ENCODE measurements at places on chromosomes 12 and 14. TPM values are rescaled to one million over a fixed set of nuclear protein-coding genes. Genes with fewer than 3 reads are reported as not detected.

Gene GPR68
- 1.7 TPM for total RNA-seq

DNA sequence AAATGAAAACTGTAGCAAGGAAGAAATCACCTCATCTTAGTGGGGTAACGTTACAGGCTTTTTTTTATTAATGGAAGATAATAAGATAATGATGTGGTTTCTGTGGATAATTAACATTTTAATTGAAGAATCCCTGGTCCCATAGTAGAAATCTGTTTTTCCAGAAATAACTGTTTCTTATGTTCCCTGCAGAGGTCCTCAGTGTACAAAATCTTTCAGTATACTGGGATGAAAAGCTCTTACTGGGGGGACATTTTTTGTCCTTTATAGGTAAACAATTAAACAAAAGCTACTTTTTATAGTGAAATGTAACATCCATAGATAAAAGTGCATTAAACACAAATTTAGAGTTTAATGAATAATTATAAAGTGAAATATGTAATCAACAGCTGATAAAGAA lies 312.2 kb downstream of the ATXN7L3B start:
- H3K4me3 ChIP-seq, result no peak overlapping the region
- no peak for DNase-seq
- no peaks in the 10 kb centered on the region for H3K4me1 ChIP-seq
- H3K36me3 ChIP-seq, result no peaks in the 10 kb centered on the region
- no peak overlapping the region for H3K27ac ChIP-seq

Gene C12orf54
- not detected for total RNA-seq

Gene ANKLE2
- 57.3 TPM for total RNA-seq

DNA sequence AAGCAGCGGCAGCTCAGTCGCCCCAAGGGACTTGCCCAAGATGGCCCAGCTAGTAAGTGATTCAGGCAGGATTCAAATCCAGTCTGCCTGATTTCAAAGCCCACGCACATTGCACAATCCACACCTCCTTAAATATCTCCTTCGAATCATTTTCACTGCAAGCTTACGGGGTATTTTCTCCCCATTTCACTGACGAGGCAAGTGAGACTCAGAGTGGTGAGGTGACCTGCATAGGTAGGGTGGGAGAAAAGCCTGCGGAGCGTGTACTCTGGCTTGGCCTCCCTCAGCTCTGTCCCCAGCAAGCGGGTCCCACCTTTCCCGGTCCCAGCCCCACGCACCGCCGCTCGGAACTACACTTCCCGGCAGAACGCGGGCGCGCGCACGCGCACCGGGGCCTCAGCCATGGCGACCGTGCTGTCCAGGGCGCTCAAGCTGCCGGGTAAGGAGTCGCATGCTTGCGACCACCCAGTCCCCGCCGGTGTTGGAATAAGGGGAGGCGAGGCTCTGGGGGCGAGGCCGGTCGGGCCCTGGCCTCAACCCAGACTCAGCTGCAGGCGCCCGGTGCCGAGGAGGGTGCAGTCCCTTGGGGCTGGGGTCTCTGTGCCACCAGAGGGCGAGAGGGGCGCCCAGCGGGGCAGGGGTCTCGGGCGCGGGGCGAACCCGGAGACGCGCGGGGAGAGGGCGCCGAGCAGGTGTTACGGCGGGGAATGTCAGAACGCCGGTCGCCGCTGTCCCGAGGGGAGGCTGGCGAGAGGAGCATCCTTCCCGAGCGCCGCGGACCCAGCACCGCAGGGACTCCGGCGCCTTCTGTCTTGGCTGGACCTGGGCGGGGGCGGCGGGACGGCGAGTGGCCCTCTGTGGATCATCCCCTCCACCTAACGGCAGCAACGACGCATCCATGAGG lies at the start of gene FAM234B:
FAM234B (plus strand) TSS at position 380 of the 904 bp plus-strand sequence; CDS start at position 403, 23 bp downstream.
- no peak within 1 kb of the TSS for H3K27ac ChIP-seq
- no peaks in the 10 kb centered on the region for H3K27me3 ChIP-seq
- no peaks in the 10 kb centered on the region for H3K36me3 ChIP-seq
- H3K4me1 ChIP-seq, result peaks cover 4% of the 10 kb centered on the region

- no peaks in the 10 kb centered on the region for H3K4me1 ChIP-seq
- H3K27me3 ChIP-seq, result no peaks in the 10 kb centered on the region
- H3K36me3 ChIP-seq, result no peaks in the 10 kb centered on the region
- DNase-seq, result no peak
- no peak overlapping the region for H3K27ac ChIP-seq
Observed at GRCh38 chr12:102876883-102877282, 40.2 kb downstream of the PAH start.

DNA sequence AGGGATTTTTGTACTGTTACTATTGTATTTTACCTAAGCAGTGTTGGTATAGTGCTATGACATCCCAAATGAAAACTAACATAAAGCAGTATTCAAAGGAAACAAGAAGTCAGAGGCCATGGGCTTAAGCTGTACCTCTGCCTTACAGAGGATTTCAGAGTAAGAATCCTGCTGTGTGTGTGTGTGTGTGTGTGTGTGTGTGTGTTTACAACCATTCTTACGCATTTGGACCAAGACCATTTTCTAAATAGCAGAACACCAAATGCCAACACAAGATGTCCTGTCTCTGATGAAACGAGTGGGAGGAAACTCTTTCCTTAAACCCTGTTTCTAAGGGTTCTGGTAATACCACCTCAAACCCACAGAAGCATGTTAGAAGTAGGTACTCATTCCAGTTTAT lies 64.4 kb downstream of the PPP1R36 start:
- H3K4me1 ChIP-seq, result no peaks in the 10 kb centered on the region
- no peak overlapping the region for H3K4me3 ChIP-seq
- DNase-seq, result no peak
- no peak overlapping the region for H3K27ac ChIP-seq

- H3K27ac ChIP-seq, result no peak overlapping the region
- H3K4me3 ChIP-seq, result no peak overlapping the region
- no peaks in the 10 kb centered on the region for H3K36me3 ChIP-seq
- no peaks in the 10 kb centered on the region for H3K4me1 ChIP-seq
- DNase-seq, result no peak
- no peaks in the 10 kb centered on the region for H3K27me3 ChIP-seq
Observed at GRCh38 chr12:57563358-57563757, 13.5 kb downstream of the KIF5A start.

Gene KCNA1
- not detected for total RNA-seq

- H3K4me3 ChIP-seq, result no peak overlapping the region
- H3K4me1 ChIP-seq, result no peaks in the 10 kb centered on the region
- no peak overlapping the region for H3K27ac ChIP-seq
- no peaks in the 10 kb centered on the region for H3K36me3 ChIP-seq
Observed at GRCh38 chr14:77409131-77409533, 14.2 kb downstream of the NOXRED1 start.

Gene MUCL1
- total RNA-seq, result not detected

Gene DENR
- 35.7 TPM for total RNA-seq

Gene B4GALNT1
- total RNA-seq, result 2.0 TPM

DNA sequence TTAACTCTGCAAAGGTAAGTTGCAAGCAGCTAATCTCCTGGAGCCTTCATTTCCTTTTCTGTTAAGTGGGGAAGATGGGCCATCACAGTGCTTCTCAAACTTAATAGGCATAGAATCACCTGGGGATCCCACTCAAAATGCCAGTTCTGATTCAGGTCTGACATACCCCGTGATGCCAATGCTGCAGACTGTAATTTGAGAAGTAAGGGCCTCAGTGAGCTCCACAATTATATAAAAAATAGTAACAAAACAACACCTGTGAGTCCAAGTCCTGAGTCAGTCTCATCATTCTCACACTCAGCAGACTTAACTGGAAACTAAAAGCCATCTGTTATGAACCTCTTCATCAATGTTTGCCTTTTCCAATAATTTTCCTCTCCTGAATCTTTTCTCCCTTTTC lies 10.8 kb upstream of the PSMA6 start:
- H3K27me3 ChIP-seq, result no peaks in the 10 kb centered on the region
- H3K4me3 ChIP-seq, result no peak overlapping the region
- H3K27ac ChIP-seq, result no peak overlapping the region

Gene SDS
- 1.0 TPM for total RNA-seq

- H3K27ac ChIP-seq, result no peak overlapping the region
- DNase-seq, result no peak
- H3K27me3 ChIP-seq, result no peaks in the 10 kb centered on the region
- H3K4me1 ChIP-seq, result no peaks in the 10 kb centered on the region
- H3K4me3 ChIP-seq, result no peak overlapping the region
Observed at GRCh38 chr12:107568718-107569117, 116.9 kb upstream of the PWP1 start.

DNA sequence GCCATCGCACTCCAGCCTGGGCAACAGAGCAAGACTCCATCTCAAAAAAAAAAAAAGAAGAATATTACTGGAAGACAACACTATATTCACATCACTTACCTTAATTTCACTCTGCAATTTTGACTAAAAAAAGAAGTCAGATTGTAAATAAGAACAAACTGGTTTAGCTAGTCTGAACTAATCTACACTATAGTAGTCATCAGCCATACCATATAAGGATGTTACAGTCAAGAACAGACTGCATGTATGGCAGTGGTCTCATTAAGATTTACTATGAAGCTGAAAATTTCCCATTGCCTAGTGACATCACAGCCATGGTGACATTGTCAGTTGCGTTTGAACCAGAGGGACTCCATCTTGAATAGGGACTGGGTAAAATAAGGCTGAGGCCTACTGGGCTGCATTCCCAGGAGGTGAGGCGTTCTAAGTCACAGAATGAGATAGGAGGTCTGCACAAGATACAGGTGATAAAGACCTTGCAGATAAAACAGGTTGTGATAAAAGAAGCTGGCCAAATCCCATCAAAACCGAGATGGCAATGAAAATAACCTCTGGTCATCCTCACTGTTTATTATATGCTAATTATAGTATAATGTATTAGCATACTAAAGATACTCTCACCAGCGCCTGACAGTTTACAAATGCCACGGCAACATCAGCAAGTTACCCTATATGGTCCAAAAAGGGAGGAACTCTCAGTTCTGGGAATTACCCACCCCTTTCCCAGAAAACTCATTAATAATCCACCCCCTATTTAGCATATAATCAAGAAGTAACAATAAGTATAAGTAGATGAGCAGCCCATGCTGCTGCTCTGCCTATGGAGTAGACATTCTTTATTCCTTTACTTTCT lies 51.2 kb downstream of the OSBPL8 start:
- no peak for DNase-seq
- H3K27ac ChIP-seq, result no peak overlapping the region
- no peaks in the 10 kb centered on the region for H3K27me3 ChIP-seq
- H3K36me3 ChIP-seq, result no peaks in the 10 kb centered on the region
- H3K4me1 ChIP-seq, result no peaks in the 10 kb centered on the region

Gene LTBR
- 114 TPM for total RNA-seq

DNA sequence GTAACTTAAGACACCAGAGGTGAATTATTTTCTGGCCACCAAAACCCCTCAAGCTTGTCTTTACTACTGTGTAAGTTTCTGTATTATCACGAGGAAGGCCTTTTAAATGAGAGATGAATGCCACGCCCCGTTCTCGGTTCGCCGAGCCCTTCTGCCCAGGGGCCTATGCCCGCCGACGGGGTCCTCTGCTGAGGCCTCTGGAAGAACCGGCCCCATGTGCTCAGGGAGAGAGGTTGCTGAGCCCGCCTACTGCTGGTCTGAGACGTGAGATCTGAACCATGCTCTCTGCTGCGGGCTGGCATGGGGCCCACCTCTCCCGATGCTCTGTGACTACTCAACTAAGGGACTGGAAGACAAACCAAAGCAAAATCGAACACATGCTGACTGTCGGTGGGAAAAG lies 21.0 kb downstream of the AMN start:
- H3K27me3 ChIP-seq, result no peaks in the 10 kb centered on the region
- H3K4me3 ChIP-seq, result no peak overlapping the region
- no peaks in the 10 kb centered on the region for H3K36me3 ChIP-seq
- no peak for DNase-seq

Gene SMCO2
- 0.38 TPM for total RNA-seq

Gene TAS2R50
- 2.0 TPM for total RNA-seq

GRCh38 chr12:65083581-65083980 lies 37.5 kb downstream of the WIF1 start:
- no peak overlapping the region for H3K27ac ChIP-seq
- H3K4me3 ChIP-seq, result no peak overlapping the region
- H3K4me1 ChIP-seq, result no peaks in the 10 kb centered on the region
- H3K27me3 ChIP-seq, result no peaks in the 10 kb centered on the region
- DNase-seq, result no peak

- no peaks in the 10 kb centered on the region for H3K27me3 ChIP-seq
- no peak for DNase-seq
- H3K36me3 ChIP-seq, result no peaks in the 10 kb centered on the region
- H3K4me1 ChIP-seq, result no peaks in the 10 kb centered on the region
Observed at GRCh38 chr12:94676922-94677321, 26.6 kb upstream of the TMCC3 start.

DNA sequence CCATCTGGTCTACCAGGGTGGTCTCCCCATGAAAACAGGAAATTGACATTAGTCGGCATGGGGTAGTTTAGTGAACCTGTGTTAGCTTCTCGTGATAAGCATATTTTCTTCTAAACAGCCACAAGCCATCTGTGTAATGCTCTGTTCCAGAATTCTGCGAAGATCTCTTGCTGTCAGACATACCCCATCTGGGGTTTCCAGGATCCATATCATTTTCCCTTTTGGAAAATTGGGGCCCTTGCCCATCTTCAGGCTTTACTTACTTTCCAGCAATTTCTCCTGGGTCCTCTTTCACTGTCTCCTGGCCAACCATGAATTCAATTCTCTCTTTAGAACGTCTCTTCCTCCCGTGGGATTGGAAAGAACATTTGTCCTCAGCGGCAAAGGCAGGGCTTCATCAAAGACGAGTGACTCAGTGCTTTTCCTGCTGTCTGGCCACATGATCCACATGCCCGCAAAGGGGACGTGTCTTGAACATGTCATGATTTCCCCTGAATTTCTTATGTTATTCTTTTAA lies 21.4 kb upstream of the NCOR2 start:
- H3K4me1 ChIP-seq, result peaks cover 3% of the 10 kb centered on the region
- no peak overlapping the region for H3K4me3 ChIP-seq
- H3K27ac ChIP-seq, result no peak overlapping the region
- H3K36me3 ChIP-seq, result no peaks in the 10 kb centered on the region

DNA sequence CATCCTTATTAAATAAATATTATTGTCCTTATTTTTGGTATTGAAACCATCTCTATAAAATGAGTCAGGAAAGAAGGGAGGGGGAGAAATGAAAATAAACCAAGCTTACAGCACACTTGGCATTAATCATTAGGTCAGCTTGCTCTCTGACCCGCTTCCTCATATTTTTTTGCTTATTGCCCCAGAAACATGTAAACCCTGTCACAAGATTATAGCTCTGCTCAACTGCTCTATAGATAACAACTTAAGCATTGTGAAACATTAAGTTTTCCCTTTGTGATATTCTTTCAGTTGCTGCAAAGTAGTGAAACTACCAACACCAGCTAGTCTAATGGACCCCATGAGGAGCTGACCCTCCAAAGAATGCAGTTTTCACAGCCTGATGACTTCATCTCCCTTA lies 819.5 kb downstream of the SLC16A7 start:
- H3K4me1 ChIP-seq, result no peaks in the 10 kb centered on the region
- no peak for DNase-seq
- H3K27ac ChIP-seq, result no peak overlapping the region
- H3K36me3 ChIP-seq, result no peaks in the 10 kb centered on the region
- H3K27me3 ChIP-seq, result no peaks in the 10 kb centered on the region
- H3K4me3 ChIP-seq, result no peak overlapping the region

Gene EIF2S1
- 78.2 TPM for total RNA-seq

GRCh38 chr14:100677554-100678468 lies 48.9 kb upstream of the DLK1 start:
- H3K4me1 ChIP-seq, result peaks cover 17% of the 10 kb centered on the region
- no peak overlapping the region for H3K27ac ChIP-seq
- peak; percentile 95 for DNase-seq
- H3K4me3 ChIP-seq, result no peak overlapping the region
- H3K36me3 ChIP-seq, result no peaks in the 10 kb centered on the region

- no peaks in the 10 kb centered on the region for H3K4me1 ChIP-seq
- H3K27ac ChIP-seq, result no peak overlapping the region
- no peak for DNase-seq
- H3K4me3 ChIP-seq, result no peak overlapping the region
Observed at GRCh38 chr12:130280742-130281141, 56.9 kb upstream of the PIWIL1 start.

Gene AMHR2
- not detected for total RNA-seq

Data from kidney (tissue), 22 donors.